ENCODE measurements at places on chromosomes 6 and 20.

DNA sequence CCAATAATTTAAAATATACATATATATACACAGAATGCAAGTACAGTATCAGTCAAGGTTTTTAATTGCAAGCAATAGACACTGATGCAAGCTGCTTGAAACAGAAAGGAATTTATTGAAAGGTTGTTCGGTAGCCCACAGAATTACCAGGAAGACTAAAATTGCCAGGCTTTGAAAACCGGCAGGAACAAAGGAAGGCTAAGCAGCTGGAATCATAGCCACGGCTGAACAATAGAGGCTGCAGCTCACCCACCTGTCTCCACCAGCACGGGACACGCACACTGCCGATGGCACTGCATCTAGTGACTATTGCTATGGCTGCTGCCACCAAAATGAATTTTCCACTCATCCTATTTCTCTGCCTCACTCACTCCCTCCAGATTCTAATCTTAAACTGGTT is 22.0 kb upstream of the L3MBTL3 start:
- no peak for DNase-seq

GRCh38 chr20:42496595-42496994 is 693.1 kb downstream of the PTPRT start:
- no peak for DNase-seq

DNA sequence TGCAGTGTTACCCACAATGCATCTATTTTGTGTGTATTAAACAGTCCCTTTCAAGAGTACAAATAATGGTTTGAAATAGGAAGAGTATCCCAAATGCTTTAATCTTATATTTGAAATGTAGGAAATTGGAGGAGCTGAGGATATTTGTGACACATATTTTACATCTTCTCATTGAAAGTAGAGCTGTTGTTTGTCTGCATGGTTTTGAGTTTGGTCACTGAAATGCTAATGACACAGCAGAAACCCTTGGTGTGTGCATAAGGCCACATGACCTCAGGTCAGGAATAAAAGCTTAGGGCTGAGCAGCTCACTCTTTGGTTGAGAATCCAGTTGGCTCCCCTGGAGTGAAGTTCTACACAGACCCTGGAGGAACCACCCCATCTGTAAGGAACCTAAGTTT is 49.8 kb downstream of the TPD52L1 start:
- no peak for DNase-seq

DNA sequence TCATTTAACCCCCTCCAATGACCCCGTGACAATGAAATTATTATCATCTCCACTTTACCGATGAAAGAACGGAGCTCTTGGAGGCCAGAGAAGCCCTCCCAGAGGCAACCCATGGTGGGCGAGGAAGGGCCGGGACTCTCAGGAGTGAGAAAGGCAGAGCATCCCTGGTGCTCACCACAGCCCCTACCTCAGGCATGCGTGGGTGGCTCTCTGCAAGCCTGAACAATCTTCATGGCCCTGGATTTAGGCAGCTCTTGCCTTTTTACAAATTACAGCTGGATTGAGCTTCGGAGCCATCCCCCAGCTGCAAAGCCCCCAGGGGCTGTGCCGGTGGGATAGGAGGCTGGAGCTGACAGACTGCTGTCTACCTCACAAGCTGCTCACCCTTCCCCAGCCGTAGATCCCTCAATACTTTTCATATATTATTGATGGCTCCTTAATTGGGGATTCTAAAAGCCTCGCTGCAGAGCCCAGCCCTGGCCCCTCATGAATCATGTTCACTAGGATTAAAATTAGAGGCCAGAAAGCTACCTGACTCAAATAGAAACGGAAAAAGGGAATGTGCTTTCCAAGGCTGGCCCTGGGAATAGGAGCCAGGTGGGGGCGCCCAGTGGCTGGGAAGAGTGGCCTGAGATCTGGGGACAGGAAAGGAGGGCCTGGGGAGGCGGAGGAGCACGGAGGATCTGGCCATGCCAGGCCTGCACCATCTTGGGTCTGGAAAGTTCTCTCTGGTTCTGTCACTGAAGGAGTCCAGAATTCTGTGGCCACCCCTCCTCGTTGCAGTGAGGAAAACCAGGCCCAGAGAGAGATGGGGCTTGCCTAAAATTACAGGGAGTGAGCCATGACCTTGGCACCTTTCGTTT is 29.1 kb downstream of the CPNE5 start:
- DNase-seq: no peak

DNA sequence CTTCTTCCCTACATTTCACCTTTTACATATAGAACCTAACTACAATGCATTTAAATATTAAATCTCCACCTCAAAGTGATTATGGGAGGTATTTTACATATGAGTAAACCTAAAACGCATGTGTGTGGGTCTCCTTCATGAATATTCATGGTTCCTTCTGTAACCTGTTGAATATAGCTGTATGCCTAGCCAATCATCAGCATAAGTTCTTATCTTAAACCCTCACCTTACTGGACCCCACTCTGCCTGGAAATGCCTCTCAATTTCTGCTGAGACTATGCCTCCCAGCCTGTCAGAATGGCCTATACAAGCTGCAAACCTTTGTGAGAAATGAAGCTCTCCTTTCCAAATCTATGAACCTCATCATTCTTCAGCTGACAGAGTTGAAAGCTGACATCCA is 21.3 kb downstream of the CEP85L start:
- DNase-seq: no peak

GRCh38 chr6:44675449-44675848 is 287.9 kb downstream of the CDC5L start:
- DNase-seq: no peak

DNA sequence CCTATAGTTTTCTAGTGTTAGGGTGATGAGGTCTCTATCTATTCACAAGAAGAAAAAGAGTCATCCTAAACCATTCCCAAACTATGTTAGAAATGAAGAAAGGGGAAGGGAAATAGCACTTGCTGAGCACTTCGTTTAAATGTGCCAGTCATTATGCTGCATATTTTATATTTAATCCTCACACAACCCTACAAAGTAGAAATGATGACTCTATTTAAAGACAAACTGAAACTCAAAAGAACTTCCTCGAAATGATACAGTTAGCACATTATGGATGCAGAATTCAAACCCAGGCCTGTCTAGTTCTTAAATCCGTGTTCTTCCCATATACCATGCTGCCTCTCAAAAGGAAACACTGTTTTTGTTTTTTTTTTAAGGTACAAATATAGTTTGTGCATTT is 174.6 kb downstream of the GMPR start:
- no peak for DNase-seq

DNA sequence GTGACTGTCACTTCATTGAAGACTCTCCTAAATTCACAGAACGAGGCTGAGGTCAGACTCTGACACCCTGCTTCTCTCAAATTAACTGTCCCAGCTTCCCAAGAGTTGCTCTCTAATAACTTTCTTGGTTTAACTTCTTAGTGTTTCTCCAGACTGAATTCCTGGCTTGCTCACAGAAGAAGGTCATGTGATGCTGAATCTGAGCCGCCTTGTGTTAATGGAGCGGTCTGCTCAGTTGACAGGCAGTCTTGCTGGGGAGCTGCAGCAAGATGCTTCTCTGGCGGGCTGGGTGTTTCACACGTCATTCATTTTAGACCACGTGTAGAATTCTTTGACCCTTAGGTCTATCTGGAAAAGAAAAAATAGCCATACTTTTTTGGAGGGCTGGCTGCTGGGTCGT is 107.3 kb downstream of the FOXO3 start:
- no peak for DNase-seq

- no peak for DNase-seq
These were observed 44.1 kb downstream of the DUSP22 start for GRCh38 chr6:336159-337114.

GRCh38 chr6:163720460-163721235 is 306.1 kb downstream of the QKI start:
- no peak for DNase-seq

DNA sequence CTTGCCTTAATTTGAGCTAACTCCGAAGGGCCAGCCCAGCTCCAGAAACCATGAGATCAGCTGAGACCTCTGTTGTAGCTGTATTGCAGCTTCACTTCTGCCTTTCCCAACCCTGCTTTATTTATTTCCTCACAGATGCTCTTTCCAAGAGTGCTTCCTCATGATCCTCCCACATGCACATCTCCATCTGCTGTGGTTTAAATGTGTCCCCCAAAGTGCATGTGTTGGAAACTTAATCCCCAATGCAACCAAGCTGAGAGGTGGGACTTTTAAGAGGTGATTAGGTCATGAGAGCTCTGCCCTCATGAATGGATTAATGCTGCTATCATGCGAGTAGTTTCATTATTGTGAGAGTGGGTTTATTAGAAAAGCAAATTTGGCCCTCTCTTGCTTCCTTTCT is 164.4 kb upstream of the TAB2 start:
- no peak for DNase-seq

DNA sequence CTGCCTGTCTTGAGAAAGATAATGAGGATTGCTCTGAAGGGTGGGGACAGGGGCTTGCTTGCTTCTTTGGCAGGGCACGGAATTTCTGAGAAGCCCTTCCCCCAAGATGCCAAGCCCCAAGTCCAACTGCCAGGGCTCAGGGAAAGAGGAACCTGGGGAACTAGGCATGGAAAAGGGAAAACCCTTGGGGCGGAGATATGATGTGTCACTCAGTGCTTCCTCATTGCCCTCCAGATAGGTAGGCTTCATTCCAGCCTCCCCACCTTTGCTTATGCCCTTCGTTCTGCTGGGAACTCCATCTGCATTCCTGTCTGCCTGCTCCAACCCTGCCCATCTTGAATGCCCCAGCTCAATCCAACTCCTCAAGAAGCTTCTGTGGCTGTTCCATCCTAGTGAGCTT is 61.2 kb downstream of the VEGFA start:
- no peak for DNase-seq

GRCh38 chr6:167345960-167346359 is 21.1 kb downstream of the TTLL2 start:
- no peak for DNase-seq

DNA sequence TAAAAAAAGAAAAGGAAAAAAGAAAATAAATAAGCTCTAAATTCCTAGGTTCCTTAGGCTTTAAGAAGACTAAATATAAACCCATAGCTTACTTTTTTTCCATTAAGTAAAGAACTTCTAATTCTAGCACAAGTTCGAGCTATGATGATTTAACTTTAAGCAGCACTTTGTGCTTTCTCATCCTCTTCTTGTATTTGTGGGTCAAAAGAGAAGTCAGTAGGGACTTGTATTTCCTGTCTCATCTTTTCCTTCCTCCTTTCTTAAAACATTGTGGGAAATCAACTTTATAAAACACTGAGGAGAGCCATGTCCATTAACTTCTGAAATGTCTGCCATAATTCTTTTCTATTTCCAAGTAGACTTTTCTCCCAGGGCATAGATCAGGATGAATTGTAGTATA is 637.7 kb upstream of the CITED2 start:
- no peak for DNase-seq

DNA sequence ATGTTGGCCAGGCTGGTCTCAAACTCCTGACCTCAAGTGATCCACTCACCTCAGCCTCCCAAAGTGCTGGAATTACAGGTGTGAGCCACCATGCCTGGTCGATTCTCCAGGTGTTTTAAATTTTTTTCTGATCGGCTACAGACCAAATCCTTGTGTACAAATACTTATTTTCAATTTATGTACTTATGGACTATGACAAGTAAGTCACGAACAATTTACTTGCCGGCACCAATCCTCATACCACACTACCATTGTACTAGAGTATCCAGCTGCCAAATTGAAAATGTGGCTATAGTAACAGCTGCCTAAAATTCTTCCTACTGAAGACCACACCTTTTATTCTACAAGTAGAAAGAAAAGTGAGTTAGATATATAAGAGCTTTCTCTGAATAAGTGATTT is 26.9 kb downstream of the LIN28B start:
- no peak for DNase-seq

DNA sequence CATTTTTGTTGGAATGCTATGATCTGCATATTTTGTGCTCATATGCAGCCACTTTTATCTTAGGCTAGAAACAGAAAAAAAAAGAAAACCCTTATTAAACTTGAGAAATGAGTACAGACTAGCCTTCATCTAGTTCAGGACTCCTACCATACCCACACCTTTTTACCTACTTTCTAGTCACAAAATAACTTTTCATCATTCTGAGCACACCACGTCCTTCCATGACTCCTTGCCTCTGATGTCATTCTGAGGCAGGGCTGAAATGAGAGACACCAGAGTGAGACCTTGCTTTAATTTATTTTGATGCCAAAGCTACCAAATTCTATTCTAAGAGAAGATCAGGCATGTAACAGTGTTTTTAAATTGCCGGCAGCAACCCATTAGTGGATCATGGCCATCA is 38.8 kb downstream of the SNX3 start:
- DNase-seq: no peak

GRCh38 chr20:35448788-35449373 is 6.5 kb upstream of the CEP250 start:
- DNase-seq: no peak

DNA sequence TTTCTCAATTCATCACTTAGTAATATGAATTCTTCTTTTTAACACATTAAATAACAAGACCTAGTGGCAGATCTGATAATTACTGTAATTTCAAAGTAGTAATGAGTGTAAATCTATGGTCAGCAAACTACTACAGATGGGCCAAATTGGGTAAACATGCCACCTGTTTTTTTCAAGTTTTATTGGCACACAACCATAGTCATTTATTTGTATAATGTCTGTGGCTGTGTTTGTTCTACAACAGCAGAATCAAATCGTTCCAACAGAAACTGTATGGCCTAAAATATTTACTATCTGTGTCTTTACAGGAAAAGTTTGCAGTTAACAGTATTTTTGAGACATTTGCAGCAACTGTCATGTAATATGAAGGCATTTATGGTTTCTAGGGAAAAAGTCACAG is 86.1 kb upstream of the EYA2 start:
- DNase-seq: no peak

DNA sequence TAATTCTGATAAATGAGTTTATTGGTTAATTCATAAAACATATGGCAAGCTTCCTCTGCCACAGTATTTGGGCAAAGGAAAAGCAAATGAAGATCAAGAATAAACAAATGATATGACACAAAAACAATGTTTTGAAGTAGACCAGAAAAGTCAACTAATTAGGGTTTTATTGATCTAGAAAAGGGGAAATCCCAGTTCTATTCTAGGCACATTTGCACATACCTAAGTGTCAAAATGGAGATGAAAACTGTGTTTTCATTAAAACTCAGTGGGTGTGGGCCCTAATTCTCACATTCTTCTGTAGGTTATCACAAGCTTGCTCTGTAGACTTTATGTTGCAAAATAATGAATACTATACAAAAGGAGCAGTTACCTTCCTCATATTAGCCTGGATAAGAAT is 69.0 kb upstream of the TENT5A start:
- DNase-seq: no peak

GRCh38 chr6:164856138-164856537 is 453.3 kb downstream of the C6orf118 start:
- no peak for DNase-seq

- DNase-seq: no peak
These were observed 124.1 kb upstream of the THEMIS start for GRCh38 chr6:128024969-128025368.

GRCh38 chr6:149366267-149366921 is 33.7 kb upstream of the SUMO4 start:
- no peak for DNase-seq
